ENCODE measurements at places on chromosomes 3 and 15.

DNA sequence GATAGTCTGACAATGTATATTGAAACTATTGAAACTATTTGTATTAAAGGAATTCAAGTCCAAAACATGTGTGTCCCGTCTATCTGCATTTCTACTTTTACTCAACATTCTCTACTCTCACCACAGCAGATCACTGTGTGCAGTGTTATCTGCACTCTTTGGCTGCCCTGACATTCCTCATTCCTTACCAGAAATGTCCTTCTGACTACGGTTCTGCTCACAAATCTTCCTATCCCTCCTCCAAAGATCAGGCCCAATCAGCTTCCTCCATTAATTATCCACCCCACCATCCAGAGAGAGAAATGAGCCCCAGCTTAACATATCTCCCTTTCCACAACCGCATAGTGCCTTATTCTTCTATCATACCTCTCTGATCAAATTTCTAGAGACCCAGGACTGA is 94.7 kb downstream of the TBL1XR1 start:
- DNase-seq, result no peak

DNA sequence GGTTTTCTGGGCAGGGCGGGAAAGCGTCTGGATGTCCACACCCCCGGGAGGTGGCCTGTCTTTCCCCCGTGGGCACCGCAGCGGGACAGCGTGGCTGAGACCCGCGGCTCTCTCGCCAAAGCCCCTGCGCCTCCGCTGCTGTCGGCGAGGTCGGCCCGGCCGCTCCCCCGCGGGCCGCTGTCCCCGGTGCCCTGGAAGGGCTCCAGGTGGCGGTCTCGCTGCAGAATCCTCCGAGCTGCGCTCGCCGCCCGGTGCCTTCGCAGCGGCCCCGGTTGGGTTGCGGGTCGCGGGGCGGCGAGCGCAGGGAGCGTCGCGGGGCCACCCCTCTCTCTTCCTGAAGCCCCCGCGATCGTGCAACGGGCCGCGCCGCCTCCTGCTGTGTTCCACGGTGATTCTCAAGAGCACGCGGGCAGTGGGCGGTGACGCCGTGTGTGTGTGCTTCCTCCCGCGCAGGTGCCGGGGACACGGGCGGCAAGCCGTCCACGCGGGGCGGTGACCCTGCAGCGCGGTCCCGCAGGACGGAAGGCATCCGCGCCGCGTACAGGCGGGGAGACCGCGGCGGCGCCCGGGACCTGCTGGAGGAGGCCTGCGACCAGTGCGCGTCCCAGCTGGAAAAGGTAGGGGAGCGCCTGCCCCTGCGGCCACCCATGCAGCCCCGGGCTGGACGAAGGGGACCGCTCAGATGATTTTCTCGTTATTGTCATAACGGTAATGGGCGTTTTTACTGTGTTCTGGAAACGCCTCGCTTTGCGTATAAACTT is 54.4 kb downstream of the LRRK1 start:
- no peak for DNase-seq

DNA sequence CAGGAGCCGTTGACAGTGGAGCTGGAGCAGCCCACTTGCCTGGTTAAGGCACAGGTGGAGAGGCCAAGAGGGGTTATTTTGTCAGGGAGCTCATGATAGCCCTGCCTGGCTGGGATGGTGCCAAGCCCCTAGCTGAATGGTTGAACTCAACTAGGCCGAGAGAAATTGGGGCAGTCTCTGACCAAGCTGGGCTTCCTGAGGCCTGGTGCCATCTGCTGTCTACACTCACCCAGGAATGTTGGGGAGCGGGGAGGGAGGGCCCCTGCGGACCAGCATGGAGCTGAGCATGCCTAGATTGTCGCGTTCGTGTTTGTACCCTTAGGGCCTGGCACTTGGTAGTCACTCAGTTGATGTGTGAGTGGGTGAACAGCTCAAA is 1.2 kb downstream of the BRPF1 start:
- no peak for DNase-seq

DNA sequence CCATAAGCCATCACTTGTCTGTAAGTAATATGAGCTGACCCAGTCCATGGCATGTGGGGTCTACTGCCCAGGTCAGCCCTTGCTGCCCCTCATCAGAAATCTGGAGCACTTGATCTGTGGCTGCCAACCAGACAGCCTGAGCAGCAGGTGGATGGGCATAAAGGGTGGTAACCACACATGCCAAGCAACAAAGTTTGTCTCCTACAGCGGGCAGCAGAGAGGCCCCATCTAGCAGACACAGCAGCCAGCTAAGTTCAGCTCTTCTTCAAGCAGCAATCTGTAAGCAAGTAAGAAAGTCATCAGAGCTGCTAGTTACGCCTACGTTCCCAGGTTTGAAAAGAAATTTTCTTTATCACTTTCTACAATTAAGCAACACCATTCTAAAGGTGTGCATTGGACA is 27.9 kb downstream of the CHCHD4 start:
- DNase-seq, result no peak

DNA sequence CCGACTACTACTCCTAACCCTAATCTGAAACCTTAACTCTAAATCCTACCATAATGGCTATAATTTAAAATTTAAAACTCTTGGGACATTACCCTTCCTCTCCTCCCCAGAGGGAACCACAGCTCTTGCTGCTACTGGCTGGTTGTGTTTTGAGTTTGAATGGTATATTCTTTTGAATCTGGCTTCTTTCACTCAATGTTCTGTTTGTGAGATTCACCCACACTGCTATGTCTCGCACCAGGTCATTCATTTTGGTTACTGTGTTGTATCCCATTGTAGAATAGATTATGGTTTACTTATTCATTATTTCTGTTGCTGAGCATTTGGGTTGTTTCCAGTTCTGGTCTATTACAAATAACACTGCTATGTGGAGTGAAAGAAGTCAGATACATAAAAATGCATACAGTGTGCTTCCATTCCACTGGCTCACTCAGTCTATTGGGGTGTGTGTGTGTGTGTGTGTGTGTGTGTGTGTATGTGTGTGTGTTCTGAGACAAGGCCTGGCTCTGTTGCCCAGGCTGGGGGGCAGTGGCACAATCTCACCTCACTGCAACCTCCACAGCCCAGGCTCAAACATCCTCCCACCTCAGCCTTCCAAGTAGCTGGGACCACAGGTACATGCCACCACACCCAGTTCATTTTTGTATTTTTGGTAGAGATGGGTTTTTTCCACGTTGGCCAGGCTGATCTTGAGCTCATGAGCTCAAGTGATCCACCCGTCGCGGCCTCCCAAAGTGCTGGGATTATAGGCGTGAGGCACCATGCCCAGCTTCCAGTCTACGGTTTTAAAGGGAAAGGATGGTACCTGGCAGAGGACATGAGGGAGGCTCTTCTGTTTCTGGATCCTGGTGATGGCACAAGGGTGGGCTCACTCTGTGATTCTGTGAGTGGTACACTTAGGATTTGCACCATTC is 19.2 kb upstream of the SYNM start:
- DNase-seq, result no peak

DNA sequence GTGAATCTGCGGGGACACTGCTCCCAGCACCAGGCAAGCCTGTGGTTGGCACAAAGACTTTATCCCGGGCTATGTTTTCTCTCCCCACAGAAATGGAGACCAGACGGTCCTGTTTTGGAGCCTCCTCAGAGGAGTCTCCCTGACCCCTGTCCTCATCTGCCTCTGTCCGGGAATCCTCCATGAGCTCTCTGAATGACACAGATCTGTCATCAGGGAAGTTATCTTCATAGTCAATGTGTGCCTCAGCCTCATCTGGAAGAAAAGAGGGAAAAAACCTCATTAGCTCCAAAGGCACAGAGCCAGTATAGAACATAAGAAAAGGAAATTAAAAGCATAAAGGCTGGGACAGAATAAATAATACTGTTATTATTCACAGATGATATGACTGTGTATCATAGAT is 40.0 kb downstream of the CRTAP start:
- no peak for DNase-seq

DNA sequence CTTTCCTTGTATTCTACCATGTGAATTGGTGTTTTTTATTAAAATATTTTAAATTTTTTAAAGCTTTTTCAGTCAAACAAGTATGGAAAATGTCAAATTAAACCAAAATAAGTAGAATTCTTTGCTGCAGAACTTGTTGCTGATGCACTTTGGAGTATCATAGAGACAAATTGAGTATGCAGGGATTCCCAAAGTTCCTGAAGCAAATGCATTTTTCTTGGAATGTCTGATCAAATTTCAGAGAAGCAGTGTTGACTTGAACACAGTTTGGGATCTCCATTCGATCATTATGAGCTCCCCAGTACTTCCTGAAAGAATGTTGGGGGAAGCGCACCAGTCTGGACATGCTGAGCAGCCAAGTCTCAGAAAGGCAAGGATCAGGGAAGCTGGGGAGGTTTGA is 517.8 kb upstream of the CFAP20DC start:
- DNase-seq, result no peak

DNA sequence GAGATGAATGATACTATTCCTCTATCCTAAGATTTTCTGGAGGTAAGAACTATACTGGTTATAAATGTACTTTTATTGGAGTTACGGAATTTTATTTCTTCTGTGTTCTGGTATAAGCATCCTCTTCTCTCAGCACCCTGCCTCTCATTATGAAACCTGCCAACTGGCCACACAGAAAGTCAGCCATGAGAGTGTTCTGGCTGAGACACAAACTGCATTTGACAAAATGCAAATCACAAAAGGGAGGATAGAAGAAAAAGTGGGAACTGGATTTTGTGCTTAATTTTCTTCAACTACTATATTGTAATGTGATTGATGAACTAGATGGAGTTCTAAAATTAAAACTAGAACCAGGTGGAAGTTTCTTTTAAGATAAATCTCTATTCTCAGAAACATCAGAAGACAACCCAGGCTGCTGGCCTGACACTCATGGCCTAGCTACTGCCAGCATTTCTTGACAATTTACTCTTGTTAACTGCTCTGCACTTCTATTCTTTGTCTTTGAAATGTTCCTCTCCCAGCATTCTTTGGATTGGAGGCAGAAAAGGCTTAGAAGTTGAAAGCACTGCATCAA is 143.1 kb downstream of the WDR76 start:
- no peak for DNase-seq

- DNase-seq, result peak; percentile 77
These were observed 1.8 kb upstream of the ZMYND10 start for GRCh38 chr3:50347187-50347813.

DNA sequence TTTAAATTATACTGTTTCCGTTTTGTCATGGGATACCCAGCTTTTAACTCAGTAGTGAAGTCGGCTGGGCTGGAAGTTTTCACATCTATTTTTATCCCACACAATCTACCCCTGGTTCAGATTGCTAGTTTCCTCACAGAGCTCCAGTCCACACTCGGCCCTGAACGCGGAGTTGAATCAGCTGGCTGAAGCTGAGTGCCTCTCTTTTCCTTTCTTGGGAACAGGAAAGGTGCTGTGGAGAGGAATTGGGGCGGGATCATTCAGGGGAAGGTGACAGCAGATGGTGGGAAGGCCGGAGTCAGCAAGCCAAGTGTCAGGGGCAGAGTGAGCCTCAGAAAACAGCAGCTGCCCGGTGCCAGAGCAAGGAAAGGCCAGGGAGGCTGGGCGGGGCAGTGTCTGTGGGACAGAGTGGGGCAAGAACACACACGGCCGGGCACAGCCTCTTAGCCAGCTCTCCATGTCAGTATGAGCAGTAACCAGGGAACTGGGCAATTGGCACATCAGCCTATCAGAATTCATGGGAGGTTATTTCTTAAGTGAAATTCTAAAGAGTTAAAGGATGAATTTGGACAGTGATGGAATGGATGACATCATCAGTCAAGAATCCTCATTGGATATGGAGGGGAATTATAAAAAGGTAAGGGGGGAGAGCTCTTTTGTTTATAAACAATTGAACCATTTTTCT is 135.7 kb upstream of the IL12A start:
- no peak for DNase-seq

DNA sequence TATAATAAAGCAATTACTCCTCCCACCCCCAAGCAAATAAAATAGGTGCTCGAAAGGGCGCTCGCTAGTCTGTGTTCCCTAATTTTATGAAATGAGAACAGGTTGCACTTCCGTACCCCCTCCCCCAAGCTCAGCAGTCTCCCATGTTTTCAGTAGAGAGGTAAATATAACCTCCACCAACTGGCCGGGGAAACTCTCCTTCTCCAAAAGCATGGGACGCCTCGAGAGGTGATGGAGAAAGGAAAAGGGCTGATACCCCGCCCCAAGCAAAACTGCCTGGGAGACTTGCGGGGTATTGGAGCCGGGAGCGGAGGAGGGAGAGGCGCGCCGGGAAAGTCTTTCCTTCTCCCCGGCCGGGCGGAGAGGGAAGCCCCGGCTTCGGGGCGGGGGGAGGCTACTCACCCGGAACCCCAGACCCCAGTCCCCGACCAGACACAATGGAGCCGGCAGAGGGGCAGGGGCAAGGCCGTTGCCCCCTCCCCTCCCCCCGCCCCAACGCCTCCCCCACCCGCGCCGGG is 605 bp downstream of the DCUN1D1 start:
- peak; percentile 25 for DNase-seq

DNA sequence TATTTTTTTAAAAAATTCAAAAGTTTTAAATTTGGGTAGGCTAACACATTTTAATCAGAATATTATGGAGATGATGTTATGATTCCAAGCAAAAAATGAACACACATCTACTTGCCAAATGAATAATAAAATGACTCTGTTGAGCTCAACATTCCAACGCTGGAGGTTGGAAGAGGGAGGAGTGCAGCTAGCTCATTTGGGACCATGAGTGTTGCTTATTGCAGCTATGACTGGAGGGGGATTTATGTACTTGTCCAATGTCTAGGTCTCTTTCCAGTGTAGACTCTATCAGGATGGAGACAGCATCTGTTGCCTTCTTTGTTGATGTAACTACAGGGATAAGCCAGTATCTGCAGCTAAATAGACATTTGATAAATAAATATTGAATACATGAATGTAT is 310.6 kb downstream of the CACNA2D3 start:
- no peak for DNase-seq

- no peak for DNase-seq
These were observed 239.3 kb downstream of the TLE3 start for GRCh38 chr15:69858456-69858855.

- DNase-seq, result no peak
These were observed 100.9 kb upstream of the CRBN start for GRCh38 chr3:3280396-3280795.

DNA sequence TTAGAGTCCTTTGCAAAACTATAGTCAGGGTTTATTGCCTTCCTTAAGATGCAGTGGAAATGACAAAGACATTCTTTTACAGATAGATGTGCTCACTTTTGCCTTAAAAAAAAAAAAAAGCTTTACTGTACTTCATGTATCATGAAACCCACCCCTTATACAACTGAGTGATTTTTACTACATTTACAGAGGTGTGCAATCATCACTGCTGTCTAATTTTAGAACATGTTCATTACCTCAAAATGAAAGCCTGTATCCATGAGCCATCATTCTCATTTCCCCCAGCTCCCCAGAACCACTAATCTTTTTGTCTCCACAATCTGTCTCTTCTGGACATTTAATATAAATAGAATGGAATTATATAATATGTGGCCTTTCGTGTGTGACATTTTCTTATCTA is 111.9 kb downstream of the NR1I2 start:
- no peak for DNase-seq

- DNase-seq, result no peak
These were observed 29.2 kb downstream of the HACL1 start for GRCh38 chr3:15572138-15572537.
